ENCODE measurements at places on chromosomes 11 and 22.

DNA sequence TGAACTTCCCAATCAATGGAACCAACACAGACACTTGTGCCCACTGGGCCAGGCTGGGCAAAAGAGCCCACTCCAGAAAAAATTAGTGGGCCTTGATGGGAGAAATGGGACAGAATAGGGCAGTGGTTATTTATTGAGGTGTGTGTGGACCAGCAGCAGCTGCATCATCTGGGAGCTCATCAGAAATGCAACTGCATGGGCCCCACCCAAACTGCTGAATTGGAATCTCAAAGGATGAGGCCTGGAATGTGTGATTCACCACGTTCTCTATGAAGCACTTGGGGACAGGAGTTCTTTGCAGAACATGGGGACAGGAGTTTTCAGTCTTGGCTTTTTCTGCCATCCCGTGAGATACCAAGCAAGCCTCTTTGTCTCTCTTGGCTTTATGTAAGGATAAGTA, 255.6 kb upstream of the PLET1 start:
- no peak for DNase-seq

DNA sequence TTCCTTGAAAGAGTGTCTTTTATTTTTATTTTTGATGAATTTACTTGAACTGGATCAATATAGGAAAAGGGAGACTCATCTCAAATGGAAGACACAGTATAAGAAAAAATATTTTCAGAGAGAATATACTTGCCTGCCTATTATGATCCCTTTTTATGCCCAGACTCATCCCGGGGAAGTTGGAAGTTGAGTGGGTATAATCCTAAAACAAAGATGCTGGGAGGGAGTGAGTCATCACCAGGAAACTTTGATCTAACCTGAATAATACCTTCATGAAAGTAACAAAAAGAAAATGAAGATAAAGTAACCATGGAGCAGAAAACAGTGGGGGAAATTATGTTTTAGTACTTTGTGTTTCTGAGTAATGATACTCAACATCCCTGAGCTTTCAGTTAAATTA, 1514.0 kb downstream of the FAM181B start:
- DNase-seq: no peak

- DNase-seq: no peak
Observed at GRCh38 chr22:44928711-44929358, 81.0 kb downstream of the PHF21B start.

GRCh38 chr11:96211436-96211835, 131.6 kb downstream of the MAML2 start:
- DNase-seq: no peak

DNA sequence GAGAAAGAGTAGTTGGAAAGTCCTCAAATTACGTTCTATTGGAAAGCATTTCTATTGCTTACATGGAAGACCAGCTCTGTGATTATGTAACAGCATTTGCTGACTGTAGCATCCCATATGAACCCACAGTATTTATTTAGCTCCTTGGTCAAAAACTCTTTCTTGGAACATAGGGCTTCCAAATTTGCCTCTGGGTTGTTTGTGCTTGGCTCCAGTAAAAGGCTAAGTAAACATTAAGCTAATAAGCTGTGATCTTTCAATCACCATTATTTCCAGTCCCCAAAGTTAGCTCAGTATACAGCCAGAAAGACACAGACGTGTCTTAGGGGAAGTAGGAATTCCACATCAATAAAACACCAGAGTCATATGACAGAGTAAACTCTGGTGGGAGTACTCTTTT, 668.8 kb downstream of the DLG2 start:
- DNase-seq: no peak

DNA sequence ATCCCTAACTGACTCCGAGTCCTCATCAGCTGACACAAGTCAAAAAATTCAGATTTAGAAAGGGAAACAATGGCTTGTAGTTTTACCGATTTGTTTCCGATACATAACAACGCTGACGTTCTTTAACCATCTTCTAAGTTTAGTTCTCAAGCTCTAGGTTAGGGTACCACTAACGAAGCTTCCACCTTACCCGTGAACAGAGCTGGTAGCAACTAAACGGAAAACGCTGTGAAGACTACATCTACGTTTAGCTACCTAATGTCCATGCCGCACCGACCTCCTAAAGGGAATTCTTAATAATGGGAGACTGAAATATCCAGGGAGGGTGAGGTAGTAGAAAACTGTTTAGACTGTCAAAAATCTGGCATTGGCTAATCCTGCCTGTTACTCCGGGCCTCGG, 1.0 kb downstream of the NUP98 start:
- no peak for DNase-seq

GRCh38 chr11:60777106-60777505, 8.0 kb upstream of the MS4A10 start:
- DNase-seq: no peak

DNA sequence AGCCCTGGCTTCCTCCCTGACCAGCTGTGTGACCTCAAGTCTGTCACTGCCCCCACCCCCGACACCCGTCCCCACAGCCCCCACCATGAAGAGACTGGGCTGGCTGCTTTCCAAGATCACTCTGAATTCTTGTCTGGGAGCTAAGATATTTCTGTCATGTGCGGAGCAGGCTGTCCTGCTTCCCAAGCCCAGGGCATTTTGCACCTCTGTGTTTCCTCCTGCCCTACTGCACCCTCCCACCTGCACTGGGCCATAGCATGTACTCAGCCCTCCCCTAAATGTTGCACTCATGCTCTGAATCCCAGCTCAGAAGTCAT, 30.3 kb upstream of the MYEOV start:
- no peak for DNase-seq

DNA sequence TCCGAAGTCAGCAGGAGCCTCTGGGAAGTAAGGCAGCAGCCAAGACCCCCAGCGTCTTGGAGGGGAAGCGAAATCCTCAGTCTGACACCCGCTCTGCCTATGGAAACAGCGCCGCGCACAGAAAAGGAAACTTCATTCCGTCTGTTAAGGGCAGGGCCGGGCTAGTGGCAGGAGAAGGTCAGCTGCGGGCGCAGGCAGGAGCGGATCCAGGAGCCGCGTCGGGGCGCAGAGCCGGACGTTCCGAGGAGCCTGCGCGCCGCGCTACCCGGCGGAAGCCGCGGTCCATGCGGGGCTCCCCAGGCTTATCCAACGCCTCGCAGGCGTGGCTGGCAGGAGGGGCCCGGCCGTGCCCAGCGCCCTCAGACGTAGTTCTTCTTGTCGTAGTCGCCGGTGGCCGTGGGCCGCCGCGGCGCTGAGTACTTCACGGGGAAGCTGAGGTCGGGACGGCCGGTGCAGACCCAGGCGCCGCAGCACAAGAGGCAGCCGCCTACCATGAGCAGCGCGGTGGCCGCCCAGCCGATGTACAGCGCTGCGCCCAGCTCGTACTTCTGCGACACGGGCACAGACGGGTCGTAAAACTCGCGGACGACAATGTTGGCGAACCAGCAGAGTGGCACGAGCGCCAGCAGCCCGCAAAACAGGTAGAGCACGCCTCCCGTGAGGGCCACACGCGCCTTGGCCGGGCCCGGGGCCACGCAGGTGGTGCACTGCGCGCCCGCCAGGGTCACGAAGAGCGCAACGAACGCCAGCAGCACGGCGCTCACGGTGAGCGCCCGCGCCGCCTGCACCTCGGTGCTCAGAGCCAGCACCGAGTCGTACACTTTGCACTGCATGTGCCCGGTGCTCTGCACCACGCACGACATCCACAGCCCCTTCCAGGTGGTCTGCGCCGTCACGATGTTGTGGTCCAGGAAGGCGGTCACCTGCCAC, 705 bp downstream of the CLDN5 start:
- DNase-seq: no peak

- no peak for DNase-seq
Observed at GRCh38 chr11:128473636-128474035, 113.7 kb downstream of the ETS1 start.

DNA sequence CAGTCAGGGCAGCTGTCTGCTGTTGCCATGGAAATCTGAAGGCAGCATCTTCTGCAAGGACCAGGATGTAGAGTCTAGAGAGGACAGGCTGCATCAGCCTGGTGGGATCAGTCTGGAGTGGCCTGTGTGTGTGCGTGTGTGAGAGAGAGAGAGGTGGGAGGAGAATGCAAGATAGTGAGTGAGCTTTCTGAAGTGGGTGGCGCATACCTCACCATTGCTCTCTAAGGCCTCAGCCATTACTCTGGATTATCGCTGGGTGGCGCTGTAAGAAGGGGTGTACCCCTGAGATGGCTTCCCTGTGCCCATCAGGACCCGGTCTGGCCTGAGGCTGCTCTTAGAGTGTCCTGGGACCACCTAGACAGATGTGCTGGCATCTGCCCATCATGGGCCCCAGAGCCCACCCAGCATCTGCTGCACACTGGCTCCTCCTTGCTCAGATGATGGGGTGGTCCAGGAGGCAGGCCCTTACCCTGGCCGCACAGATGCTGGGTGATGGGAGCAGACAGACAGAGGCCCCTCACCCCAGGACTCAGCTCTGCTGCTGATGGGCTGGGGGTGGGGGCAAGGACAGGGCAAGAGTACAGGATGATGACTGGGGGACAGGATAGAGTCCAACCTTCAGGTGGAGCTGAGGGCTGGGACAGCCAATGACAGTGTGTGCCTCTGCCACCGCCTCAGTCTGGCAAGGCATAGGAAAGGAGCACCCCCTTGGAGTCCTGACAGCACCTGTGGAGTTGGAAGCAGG, 25.7 kb upstream of the TUB start:
- no peak for DNase-seq

- DNase-seq: no peak
Observed at GRCh38 chr11:33262011-33262645, 4.9 kb downstream of the HIPK3 start.

GRCh38 chr11:13118194-13118593, 109.1 kb downstream of the RASSF10 start:
- no peak for DNase-seq

DNA sequence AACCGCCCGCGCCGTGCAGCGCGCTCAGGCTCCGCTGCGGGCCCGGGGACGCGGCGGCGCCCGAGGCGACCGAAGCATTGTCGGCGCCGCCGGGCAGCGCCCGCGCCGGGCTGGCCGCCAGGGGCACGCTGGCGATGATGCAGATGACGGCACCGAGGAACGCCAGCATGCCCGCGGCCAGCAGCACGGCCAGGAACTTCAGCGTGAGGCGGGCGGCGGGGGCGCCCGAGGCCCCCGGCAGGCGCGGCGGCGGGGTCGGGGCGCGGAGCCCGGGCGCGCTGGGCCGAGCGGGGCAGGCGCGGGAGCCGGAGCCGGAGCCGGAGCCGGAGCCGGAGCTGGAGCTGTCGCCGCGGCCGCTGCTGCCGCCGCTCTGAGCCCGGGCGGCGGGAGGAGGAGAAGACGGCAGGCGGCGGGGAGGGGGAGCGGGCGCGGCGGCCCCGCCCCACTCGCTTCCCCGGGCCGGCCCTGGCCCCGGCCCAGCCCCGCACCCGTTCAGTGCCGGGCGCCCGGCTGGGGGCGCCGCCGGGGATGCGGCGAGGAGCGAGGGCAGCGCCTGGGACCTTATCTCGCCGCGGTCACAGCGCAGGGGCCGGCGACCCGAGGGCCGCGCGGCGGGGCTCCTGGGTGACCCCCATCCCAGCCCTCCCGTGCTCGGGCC, at the start of gene NPTXR:
Gene NPTXR, minus strand, starts transcription at position 372 of the 658 bp plus-strand sequence.
- DNase-seq: no peak

DNA sequence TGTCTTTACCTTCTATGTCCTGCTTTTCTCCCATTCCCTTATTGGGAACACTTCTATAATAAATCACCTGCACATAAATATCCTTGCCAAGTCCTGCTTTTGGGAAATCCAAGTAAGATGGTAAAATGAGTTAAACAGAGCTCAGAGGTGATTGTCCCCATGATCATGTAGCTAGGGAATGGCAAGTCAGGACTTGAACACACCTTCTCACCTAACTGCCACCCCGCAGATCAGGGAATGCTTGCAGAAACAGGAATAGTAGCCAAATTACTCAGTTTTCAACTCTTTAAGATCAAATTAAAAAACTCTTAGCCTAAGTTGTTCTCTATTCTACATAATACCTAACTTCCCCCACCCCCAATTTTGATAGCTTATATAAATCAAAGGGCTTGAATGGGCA, 16.0 kb downstream of the OOSP3 start:
- DNase-seq: no peak

GRCh38 chr11:17861036-17861755, 126.6 kb downstream of the KCNC1 start:
- no peak for DNase-seq

GRCh38 chr22:37806409-37807333, 1.1 kb upstream of the GCAT start:
- DNase-seq: no peak

GRCh38 chr11:106943089-106943488, 75.2 kb downstream of the GUCY1A2 start:
- no peak for DNase-seq

GRCh38 chr11:504053-504993, 2.7 kb downstream of the RNH1 start:
- DNase-seq: no peak

DNA sequence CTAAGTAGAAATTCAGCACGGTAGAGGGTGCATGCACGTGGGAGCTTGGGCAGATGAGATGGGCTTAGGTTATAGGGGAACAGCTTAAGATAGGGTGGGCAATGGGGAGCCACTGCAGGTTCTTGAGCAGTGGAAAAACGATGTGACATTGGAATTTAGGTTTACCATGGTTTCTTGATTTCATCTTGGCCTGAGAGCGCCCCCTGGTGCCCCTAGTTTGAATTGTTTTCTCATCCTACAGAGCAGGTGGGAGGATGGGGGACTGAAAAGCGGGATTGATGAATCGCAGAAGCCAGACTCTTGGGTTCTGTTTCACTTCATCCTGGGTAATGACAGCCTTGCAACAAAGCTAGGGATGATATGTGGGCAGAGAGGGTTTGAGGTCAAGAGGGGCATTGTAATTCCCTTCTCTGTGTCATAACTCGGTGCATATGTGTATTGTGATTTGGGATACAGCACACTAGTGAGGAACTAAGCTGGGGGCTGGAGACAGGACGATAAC, 6.7 kb upstream of the MCAM start:
- DNase-seq: no peak

DNA sequence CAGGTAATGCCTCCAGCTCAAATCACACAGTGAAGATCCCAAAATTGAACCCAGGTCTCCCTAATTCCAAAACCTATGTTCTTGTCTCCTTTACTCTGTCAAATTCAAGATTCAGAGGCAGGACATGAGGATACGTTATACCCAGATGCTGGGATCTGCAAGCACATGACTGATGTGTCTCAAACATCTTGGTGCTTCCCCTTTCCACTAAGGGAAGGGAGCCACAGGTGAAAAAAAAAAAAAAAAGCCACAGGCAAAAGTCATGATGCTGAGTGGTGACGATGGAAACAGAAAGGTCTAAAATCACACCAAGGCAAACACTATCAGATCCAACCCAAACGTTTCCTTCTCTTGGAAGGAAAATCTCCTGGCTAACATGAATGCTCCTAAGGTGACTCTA, 24.0 kb downstream of the ABTB2 start:
- DNase-seq: no peak

All from NCI-H187 treated with DMSO at 0.1 percent for 48 hours (cell line).